ENCODE measurements at places on chromosomes 2 and 18. TPM values are rescaled to one million over a fixed set of nuclear protein-coding genes. Genes with fewer than 3 reads are reported as not detected.

GRCh38 chr2:241796610-241797138, 12.3 kb upstream of the NEU4 start:
- DNase-seq, result no peak

GRCh38 chr2:67240507-67240906, 156.6 kb upstream of the ETAA1 start:
- DNase-seq, result no peak

DNA sequence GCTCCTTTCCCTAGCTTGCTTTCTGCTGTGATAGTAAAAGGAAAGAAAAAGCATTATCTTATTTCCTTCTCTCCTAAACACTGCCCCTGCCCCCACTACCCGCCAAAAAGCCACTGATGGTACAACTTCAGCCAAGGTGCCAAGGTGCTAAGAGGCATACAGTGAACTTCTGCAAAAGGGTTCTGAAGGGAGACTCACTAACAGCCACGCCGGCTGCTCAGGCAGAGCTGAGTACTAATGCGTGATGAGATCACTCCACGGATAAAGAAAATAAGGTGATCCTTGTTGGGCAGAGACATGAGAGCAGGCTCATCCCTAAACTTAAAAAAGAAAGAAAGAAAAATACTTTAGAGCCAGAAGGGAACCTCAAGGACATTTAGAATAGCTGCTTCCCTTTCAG, 60.5 kb upstream of the PXDN start:
- no peak for DNase-seq

DNA sequence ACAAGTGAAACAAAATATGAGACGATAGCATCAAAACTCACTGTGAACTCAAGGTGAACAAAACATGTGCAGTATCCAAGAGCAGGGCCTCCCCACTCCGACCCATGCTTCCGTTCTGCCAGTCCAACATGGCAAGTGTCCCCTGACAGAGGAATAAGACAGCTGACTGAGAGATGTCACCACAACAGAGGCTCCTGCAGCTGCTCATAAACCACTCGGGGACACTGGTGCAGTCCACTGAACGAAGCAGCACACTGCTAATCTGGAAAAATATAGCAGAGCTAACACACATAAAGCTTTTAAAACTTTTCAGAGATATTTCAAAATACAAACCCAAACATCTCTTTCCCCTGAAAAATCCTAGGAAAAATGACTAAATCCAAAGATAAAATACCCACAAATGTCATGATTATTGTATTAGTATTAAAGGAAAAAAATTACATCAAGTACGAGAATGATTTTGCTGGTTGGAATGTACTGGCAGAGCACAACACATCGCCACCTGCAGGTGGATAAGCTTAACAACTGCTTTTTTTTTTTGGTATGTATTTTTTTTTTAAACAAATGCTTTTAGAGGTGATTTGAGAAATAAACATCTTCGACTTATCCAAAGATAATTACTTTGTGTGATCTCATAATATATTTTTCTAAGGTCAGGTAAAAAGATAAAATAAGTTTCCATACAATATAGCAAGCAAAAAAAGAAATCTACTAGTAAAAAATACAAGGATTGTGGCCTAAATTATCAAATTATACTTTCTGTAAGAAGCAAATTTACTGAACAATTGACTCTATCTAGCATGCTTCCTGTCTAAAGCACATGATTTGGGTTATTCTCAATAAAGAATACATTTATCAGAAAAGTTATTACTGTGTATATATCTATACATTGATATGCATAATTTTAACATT, 18.6 kb downstream of the THADA start:
- DNase-seq, result peak; percentile 50

DNA sequence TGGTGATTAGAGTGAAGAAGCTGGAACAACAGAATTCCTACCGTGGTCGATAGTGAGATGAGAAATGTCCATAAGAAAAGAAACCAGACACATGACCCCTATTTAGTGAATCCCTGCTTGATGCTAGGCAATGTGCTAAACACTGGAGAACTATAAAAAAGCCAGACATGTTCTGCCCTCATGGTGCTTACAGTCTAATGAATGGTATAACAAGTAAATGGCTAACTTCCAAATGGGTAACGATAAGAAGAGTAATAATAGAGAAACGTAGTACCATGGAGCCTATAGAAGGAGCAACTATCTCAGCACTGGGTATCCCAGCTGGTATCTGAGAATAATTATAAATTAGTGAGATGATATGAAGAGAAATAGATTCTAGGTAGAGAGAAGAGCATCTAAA, 5.0 kb downstream of the DSG2 start:
- DNase-seq, result no peak

The IL36RN gene
- 8.0 TPM for polyA plus RNA-seq

The MOCOS gene
- 0.09 TPM for polyA plus RNA-seq

DNA sequence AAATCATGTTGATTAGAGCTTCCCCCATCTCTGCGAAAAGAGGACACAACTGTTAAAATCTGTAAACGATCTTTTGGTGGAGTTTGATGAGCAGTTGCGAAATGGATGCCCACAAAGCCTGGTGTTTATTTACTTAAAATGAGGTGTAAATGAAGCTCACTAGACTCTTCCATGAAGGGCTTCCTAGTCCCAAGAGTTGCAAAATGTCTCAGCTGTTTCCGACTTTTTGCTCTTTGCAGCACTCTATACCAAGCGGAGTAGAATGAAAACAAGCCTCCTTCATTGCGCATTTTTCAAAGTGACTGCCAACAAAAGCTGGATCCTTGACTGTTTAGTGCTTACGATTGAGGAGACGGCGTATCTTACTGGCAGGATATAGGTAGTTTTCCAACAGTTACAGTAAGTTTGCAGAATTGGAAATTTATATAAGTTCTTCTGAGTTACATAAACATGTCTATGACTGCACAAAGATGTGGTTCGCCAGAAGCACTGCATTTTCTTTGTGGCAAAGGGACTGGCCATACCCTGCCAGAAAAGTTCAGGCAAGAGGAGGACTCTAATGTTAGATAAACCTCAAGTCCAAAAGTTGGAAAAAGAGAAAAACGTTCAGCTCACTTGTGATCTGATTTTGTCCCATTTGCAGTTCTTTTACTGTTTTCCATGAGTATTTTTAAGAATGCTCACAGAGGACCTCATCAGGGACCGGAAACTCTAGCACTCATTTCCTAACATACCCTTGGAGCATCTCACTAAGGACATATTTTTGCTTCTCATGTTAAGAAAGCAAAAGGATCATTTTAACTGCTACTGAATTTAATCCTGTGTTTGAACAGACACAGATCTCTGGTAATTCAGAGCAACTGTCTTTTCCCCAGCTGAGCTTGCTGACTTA, 42.7 kb downstream of the COLEC12 start:
- DNase-seq, result peak; percentile 79

GRCh38 chr2:29777161-29777560, 144.2 kb downstream of the ALK start:
- no peak for DNase-seq

The TRABD2A gene
- polyA plus RNA-seq, result 0.41 TPM

The IL37 gene
- not detected for polyA plus RNA-seq

- DNase-seq, result no peak
Observed at GRCh38 chr2:196276421-196276820, 105.0 kb upstream of the STK17B start.

DNA sequence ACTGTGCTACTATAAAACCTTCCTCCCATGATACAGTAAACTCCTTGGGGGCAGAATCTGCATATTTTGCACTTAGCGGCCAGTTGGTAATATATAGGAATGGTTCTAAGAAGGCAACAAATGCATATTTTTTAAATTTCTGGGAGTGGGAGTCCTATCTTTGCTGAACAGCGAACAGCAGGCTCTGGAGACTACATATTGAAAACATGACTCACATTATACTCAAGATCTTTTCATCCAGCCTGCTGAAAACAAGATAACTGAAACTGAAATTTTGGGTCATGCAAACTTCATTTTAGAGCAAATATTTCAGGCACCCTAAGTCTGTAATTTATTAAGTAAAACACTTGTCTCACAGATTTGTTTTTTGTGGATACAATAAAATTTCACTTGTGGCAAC, 122.2 kb downstream of the SATB2 start:
- DNase-seq, result no peak

DNA sequence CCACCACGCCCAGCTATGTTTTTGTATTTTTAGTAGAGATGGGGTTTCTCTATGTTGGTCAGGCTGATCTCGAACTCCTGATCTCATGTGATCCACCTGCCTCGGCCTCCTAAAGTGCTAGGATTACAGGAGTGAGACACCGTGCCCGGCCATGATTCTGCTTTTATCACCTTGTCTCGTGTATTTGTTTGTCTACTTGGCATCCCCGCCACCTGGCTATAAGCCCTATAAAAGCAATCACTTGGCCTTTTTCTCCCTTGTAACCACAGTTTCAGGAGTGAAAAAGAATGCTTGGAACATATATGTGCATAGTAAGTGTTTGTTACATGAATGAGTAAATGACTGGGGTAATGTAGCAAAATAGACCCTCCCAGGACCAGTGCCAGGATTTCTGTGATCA, 77.5 kb upstream of the PAPOLG start:
- DNase-seq, result no peak

DNA sequence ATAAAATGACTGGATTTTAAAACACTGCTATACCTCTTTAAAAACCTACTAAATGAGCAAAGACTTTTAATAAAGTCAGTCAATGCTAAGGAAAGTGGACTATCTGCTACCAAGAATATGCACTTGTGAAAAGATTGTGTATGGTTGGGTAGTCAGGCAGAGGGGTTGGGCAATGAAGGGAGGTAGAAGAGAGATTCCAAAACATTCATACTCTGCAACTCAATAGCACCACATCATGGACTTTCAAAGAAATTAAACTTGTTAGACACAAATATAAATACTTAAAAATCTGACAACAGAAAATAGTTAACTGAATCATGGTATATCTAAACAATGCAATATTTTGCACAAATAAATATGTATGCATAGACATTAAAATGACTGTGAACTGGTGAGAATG, 139.9 kb upstream of the MAPRE2 start:
- DNase-seq, result no peak

DNA sequence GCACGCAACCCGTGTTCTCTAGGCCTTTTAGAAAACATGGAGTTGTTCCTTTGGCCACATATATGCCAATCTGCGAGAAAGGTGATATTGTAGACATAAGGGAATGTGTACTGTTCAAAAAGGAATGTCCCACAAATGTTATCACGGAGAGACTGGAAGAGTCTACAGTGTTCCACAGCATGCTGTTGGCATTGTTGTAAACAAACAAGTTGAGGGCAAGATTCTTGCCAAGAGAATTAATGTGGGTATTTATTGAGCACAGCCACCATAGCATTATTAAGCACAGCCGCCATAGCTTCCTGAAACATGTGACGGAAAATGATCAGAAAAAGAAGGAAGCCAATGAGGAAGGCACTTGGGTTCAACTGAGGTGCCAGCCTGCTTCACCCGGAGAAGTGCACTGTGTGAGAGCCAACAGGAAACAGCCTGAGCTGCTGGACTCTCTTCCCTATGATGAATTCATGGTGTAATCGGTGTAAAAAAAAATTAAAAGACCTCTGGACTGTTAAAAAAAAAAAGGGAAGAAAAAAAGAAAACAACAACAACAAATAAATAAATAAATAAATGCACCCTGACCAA, 29.0 kb upstream of the REL start:
- DNase-seq, result no peak

The CCDC148 gene
- 0.50 TPM for polyA plus RNA-seq

The ENOSF1 gene
- 14.8 TPM for polyA plus RNA-seq

DNA sequence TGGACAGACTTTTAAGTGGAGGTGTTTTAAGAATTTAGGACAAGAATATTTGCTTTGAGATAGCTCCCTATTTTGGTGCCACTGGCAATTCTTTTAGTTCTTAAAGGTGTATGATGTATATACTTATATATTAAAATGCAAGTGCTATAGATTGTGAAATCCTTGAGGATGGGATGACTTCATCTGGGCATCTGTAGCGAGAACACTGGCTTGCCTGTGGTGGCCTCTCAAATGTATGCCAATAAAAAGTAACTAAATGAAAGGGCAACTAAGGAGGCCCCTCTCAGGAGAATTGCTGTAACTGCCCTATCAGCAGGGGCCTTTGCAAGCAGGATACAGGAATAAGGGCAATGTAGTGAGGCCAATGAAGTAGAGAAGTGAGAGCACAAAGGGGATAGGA, 2.6 kb upstream of the THUMPD2 start:
- no peak for DNase-seq

GRCh38 chr2:23624378-23624777, 239.4 kb downstream of the KLHL29 start:
- no peak for DNase-seq

DNA sequence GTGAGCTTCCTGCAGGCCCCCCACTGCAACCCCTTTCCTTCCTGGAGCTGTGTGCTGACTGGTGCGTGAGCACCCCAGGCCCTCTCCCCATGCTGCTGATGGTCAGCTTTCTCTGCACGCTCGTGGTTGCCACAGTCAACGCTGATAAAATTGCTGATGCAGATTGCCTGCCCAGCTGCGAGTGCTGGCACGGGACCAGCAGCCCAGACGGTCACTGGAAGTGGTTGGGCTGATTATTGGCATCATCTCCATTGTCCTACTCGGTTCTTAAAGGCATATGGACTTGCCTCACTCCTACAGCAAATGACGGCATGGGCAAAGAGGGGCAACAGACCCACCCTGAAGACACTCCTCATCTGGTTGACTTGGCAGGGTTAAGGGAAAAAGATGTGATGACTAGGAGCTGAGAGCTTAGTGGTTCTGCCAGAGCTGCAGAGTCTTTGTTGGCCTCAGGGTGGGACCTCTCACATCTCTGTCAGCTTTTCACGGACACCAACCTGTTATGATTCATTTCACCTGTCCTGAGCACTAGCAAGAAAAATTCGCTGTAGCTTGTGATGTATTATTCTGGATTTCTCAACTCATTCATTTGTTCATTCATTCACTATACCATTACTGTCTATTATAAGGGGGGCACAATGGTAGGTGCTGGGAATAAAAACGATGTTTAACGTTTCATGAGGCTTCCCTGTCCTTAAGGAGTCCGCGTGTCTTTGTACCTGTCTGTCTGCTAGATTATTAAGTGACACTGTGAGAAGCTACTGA, 38.4 kb downstream of the PAX8 start:
- DNase-seq, result peak; percentile 87

GRCh38 chr2:168793596-168793995, 8.8 kb upstream of the NOSTRIN start:
- no peak for DNase-seq

DNA sequence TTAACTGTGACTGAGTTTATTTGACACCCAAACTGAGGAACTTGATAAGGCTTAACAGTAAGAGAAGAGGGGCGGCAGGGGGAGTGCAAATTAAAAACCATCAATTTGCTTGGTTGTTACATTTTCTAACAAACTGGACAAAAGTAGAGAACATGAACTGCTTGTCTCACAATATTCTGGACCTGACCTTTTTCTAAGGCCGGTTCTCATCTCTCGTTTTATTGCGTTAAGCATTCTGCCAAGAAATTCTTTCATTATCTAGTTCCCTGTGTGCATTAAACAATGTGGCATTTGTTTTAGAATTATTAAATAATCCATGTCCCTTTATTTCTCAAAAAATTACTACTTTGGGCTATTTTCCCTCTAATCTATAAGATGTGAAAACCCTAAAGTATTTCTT, 565.2 kb upstream of the PKDCC start:
- no peak for DNase-seq

The WDPCP gene
- polyA plus RNA-seq, result 6.2 TPM

- DNase-seq, result no peak
Observed at GRCh38 chr2:6487765-6488164, 377.9 kb downstream of the CMPK2 start.

All from muscle of arm (tissue), 14 donors.